ENCODE measurements at places on chromosomes 3 and 15.

GRCh38 chr3:129984125-129984524, 9.6 kb downstream of the TRH start:
- no peak for DNase-seq

GRCh38 chr15:69880571-69881301, 217.0 kb downstream of the TLE3 start:
- no peak for DNase-seq

DNA sequence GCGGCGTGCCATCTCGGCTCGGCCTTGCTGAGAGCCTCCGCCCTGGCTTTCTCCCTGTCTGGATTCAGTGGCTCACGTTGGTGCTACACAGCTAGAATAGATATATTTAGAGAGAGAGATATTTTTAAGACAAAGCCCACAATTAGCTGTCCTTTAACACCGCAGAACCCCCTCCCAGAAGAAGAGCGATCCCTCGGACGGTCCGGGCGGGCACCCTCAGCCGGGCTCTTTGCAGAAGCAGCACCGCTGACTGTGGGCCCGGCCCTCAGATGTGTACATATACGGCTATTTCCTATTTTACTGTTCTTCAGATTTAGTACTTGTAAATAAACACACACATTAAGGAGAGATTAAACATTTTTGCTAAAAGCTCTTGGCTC, 54.1 kb downstream of the PLXNA1 start:
- no peak for DNase-seq

DNA sequence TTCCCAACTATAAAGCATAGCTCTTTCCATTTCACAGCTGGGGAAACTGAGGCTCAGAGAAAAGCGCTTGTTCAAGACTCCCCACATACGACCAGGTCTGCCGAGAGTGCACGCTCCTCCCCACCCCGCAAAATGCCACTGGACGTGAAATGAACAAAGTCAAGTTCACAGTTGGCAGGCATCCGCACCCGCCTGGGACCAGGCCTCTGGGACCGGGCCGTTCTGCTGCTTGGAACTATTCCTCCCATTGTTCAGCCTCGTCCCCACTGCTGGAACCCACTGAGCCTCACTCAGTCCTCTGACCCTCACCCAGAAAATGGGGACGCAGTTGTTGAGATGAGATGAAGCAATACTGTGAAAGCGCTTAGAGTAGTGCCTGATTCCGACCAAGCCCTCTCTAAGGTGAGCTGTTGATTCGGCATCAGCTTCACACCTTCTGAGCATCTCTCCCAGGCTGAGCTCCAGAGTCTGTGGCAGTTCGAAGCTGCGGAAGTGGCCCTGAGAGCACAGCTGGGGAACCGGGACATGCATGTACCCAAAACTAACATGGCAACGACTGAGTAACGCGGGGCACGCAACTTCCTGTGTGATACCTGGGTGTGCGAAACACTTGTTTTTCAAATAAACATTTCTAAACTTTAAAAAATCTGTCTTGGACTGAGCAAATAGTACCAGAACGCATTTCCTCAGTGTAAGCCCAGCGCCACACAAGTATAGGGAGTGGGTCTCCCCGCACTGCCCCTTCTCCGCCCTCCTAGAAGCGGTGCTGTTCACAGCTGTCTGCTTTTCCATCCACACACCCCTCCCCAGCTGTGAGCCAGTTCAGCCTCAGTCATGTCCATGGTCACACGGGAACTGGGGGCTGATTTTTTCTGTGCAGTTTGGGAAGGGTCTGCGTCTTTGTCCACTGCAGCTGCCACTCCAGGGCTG, 93.4 kb downstream of the CHSY1 start:
- DNase-seq, result no peak

All from kidney glomerular epithelial cell (primary cell).